Epithelial cell of prostate (primary cell): ENCODE measurements at places on chromosomes 1 and 21.

DNA sequence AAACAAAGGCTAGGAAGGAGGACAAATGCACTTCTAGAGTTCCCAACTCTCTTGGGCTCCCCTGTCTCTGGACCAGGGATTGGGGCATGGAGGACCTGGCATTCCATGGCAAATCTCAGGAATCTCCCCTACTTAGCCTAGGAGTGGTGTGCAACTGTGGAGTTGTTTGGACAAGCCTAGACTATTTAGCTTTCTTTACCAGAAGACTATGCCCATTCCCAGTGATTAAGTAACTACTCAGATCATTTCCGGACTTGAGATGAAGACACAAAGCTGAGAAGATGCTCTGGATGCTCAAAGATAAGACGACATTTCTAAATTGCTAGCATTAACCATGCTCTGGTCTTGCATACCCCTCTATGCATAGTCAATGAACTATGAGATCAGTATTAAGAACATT lies 13.7 kb upstream of the MARK1 start:
- no peak for DNase-seq

DNA sequence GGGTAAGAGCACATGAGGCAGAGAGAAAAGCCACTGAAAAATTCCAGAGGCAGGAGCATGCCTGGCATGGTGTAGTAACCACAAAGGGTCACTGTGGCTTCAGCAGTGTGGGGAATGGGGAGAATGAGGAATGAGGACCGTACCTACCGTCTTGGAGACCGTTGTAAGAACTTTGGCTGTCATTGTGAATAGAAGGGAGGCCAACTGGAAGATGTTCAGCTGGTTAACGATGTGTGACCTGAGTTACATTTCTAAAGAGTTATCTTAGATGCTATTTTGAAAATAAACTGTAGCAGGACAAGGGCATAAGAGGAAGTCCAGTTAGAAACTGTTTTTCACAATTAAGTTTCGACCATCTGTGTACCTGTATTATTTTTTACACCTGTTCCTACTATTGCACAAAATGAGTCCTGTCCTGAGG lies 365.5 kb upstream of the SGIP1 start:
- DNase-seq, result no peak

GRCh38 chr1:201999625-202000238 lies 10.7 kb upstream of the ELF3 start:
- no peak for DNase-seq

- DNase-seq, result no peak
Observed at GRCh38 chr1:155969377-155969791, 9.0 kb downstream of the ARHGEF2 start.

DNA sequence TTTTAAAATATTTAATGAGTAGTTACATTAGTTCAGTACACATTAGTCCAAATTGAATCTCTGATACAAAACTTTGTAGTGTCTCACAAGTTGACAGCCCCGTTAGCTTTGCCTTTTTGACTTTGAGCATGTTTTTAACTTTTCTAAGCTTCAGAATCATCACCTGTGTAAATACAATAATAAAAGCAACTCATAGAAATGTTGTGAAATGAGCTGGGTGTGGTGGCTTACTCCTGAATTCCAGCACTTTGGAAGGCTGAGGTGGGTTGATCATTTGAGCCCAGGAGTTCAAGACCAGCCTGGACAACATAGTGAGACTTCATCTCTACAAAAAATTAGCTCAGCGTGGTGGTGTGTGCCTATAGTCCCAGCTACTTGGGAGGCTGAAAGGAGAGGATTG lies 11.1 kb downstream of the RRP15 start:
- no peak for DNase-seq

- no peak for DNase-seq
Observed at GRCh38 chr1:186207391-186208085, 167.5 kb downstream of the TPR start.

DNA sequence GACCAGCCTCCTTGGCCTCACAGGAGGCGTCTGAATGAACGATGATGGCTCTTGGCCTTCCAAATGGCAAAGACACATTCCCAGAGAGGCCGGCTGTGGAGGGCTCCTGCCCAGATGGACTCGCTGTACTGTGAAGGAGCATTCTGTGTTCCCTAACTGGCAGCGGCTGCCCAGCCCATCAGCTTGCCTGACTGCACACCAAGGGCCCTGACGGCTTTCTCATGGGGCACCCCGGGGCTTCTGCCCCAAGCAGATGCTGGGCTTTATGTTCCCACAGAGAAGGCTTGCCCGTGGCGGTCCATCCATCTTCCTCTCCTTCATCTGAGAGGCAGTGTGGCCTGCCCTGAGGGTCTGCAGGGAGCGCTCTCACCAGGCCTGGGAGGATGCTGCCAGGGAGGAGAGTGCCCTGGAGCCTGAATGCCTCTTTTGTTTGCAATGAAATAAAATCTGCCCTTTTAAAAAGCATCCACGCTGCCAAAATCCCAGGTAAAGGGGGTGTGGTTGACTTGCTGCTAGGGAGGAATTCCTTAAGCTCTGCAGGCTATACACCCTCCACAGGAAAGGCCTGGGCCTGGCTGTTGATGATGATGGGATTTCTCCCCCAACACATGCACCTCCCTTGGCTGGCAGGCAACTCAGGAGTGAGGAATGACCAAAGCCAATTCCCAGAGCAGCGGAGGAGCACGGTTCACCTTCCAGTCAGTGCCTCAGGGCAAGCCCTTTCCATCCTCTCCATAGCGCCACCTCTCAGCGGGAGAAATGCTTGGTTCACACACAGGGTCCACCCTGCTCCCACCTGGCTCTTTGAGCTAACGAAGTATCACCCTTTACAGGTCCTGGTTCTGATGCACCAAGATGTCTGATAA lies 84.6 kb upstream of the SSX2IP start:
- DNase-seq, result no peak

- no peak for DNase-seq
Observed at GRCh38 chr1:64956733-64957441, 9.5 kb downstream of the JAK1 start.

DNA sequence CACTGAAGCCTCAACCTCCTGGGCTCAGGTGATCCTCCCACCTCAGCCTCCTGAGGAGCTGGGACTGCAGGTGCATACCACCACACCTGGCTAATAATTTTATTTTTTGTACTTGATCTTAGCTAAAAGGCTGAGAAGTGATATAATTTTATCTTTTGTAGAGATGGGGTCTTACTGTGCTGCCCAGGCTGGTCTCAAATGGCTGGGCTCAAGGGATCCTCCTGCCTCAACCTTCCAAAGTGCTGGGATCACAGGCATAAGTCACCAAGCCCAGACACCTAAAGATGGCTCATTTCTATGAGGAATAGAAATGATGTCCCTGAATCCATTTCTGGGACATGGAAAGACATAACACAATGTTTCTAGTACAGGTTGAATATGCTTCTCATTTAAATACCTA lies 57.8 kb downstream of the TOMM20 start:
- DNase-seq, result no peak

DNA sequence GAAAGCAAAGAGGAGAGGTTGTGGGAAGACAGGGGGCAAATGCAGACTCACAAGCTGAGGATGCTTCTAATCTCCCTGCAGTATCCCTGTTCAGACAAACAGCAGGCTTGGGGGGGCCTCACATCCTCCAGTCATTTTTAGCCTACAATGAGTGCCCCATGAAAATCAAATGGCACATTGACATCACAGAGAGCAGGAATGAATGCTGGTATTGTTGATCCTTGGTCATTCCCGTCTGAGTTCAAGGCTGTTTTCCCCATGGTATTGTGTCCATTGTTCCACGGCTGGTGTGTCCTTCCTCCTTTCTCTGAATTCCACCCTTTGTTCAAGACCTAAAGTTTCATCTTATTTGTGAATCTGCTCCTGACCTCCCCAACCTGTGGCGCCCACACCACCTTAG lies 545.6 kb downstream of the AJAP1 start:
- DNase-seq, result no peak

DNA sequence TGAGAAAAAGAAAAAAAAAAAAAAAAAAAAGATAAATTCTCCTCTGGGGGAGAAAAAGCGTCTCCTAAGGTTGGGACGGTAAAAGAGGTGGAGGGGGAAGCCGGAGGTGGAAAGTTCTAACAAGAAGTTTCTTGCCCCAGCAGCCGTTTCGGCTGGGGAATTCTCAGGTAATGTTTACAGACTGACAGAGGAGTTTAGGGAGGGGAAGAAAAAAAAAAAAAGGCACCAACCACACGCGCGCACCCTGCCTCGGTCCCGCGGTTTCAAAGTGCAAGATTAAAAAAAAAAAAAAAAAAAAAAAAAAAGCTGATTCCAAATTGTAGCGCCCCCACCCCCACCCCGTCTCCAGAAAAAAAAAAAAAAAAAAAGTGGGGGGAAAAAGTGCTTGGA lies 504 bp downstream of the DHRS3 start:
- no peak for DNase-seq

DNA sequence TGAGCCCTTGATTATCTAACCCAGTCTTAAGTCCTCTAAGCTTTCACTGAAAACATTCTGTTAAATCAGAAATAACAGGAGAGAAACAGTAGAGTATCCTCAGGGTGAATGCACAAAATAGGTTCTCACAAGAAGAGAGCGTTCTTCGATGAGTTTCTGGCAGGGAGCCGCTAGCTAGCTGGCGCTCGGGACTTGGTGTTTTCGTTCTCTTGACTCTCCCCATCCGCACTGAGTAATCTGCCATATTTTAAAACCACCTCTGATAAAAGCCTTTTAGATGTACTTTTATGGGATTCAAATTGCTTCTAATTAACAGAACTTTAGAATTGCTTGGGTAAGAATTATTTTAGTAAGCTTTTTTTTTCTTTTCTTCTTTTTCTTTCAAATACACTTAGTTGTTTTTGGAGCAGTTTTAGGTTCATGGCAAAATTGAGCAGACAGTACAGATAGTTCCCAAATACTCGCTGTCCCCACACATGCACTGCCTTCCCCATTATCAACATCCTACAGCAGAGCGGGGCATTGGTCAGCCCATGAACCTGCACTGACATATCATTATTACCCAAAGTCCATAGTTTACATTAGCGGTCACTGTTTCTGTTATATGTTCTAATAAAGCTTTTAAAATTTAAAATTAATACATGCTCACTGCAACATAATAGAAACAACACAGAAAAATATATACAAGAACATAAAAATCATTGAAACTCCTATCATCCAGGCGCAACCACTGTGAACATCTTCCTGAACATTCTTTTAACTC lies 35.4 kb downstream of the PRDM2 start:
- no peak for DNase-seq

GRCh38 chr21:35208810-35209517 lies 159.9 kb upstream of the RUNX1 start:
- no peak for DNase-seq

- DNase-seq, result no peak
Observed at GRCh38 chr1:2392686-2393085, 1.0 kb downstream of the RER1 start.

DNA sequence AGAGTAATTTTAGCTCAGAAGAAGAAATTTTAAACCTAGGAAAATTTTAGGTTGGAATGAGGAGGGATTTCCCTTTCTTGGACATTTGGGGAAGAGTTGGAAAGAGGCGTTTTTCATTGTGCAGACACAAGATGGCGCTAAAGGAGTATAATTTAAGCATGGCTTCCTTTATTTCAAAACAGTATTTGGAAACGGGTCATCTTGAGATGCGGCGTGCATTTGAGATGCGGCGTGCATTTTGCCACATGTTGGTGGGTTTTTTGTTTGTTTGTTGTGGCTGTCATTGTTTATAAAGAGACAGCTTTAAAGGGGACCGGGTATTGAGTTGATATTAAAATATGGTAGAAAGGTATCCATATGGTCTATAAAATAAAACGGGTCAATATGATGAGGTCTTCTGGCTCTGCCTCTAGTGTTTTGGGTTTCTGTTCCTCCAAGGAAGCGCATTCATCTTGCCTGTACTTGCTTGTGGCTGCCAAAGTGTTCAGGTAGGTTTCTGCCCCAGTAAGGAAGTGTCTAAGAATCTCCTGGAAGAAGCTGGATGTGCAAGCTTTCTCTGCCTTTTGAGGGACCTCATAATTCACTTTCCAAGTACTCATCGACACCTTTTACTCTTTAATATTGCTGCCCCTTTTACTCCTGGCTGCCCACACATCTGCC lies 210.3 kb downstream of the SLC35F3 start:
- DNase-seq, result no peak

DNA sequence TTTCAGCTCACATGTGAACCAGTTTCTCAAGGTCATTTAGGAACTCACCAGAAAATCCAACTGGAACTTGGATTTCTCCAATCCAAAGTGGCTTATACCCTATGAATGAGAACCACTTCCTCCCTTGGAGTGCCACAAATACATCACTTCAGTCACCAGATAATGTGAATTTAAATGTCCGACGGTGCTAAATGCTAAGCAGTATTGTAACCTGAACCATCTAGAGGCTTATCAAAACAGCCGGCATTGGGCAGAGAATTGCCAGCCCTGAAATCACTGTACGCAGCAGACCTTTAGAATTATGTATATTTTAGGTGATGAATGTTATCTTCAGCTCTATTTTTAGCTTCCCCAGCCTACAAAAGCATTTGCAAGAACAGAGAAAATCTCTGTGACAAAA lies 76.8 kb upstream of the COX20 start:
- DNase-seq, result no peak

DNA sequence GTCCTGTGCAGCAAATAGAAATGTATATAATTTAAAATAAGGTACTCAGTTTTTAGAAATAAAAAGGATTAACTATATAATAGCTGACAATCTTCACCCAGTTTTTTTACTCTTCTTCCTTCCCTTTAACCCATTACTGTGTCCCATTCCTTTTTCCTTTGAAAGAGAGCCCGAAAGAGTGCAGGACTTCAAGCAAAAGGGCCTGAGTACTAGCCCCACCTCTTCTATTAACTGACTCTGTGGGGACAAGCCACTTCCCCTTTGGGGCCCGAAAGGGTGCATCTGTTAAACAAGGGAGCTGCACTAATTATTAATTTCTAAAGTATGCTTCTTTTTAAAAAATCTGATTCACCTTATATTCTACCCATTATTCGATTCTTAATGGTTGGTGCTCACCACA lies 3.3 kb downstream of the USP24 start:
- DNase-seq, result no peak

DNA sequence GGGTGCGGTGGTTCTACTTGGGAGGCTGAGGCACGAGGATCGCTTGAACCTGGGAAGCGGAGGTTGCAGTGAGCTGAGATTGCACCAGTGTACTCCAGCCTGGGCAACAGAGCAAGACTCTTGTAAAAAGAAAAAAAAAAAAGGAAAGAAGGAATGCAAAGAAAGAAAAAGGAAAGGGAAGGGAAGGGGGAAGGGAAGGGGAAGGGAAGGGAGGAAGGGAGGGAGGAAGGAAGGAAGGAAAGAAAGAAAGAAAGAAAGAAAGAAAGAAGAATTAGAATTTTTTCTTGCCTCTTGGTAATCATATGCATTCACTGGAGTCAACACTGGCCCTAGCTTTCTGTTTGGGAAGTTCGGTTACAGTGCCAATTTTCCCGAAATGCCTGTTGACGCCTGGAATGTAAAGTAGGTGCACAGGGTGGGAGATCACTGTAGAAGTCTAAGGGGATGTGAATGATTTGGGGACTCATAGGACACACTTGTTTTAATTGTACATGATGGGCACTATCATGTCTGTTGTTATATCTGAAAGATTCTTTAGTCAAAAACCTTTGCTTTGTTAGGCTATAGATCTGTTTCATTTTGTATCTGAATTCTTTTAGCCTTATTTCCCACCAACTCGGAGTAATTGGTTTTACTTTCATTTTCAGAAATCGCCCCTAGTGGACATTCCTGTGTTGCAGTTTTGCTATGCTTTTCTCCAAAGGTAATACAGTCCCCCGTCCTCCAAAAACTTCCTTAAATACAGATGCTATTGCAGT lies 59.8 kb upstream of the MORC3 start:
- no peak for DNase-seq

GRCh38 chr1:181701891-181702290 lies 218.6 kb downstream of the CACNA1E start:
- DNase-seq, result no peak
